NCI-H524 treated with DMSO at 0.1 percent for 48 hours (cell line): ENCODE measurements at places on chromosomes 3 and 15.

DNA sequence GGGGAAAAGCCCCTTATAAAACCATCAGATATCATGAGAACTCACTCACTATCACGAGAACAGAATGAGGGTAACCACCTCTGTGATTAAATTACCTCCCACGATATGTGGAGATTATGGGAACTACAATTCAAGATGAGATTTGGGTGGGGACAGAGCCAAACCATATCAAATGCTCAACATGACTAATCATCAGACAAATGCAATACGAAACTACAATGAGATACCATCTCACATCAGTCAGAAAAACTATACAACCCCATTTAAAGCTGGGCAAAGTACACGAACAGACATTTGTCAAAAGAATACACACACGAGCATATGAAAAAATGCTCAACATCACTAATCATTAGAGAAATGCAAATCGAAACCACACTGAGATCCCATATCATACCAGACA, 67.7 kb downstream of the SCAPER start:
- DNase-seq, result no peak

DNA sequence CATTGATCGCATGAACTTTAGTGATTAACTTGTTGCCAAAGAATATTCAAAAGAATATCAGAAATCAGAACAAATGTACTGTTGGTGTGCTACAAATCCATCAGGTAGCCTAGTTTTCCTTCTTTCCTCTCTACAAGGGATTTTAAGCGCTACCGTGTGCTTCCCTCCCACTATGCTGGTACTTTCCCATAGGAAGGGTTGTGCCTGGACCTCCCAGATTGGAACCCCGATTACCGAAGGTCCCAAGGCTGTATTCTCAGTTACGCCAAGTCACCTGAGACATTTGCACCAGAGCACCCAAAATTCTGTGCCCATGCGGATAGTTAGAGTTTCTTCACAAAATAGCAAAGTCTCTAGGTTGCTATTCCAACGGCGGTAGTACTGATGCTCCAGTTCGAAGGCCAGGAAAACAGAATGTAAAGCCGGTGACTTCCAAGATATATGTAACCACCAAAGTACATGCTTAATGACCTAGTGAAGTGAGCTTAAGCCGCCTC, 23.4 kb upstream of the GATM start:
- DNase-seq, result no peak

- DNase-seq, result no peak
These were observed 6.6 kb downstream of the STIMATE start for GRCh38 chr3:52890735-52891134.

GRCh38 chr15:88987934-88988671, 74.9 kb upstream of the MFGE8 start:
- no peak for DNase-seq

DNA sequence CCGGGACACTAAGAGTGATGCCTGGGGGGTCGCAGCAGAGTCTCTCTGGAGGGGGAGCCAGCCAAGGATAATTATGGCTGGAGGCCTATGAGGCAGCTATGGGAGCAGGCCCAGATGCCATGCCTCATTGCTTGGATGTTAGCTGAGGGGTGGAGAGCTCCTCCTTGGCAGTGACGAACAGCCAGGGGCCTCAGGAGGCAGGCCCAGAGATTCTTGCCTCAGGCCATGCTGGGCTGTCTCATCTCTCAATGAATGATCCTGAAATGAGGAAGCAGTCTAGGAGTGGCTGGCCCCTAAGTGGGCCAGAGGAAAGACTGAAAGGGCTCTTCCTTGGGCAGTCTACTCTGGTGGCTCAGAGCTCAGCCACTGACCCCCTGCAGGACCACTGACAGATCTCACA, 21.3 kb downstream of the KIF9 start:
- DNase-seq, result no peak

GRCh38 chr3:83873550-83873949, 1085.2 kb upstream of the CADM2 start:
- DNase-seq, result no peak

DNA sequence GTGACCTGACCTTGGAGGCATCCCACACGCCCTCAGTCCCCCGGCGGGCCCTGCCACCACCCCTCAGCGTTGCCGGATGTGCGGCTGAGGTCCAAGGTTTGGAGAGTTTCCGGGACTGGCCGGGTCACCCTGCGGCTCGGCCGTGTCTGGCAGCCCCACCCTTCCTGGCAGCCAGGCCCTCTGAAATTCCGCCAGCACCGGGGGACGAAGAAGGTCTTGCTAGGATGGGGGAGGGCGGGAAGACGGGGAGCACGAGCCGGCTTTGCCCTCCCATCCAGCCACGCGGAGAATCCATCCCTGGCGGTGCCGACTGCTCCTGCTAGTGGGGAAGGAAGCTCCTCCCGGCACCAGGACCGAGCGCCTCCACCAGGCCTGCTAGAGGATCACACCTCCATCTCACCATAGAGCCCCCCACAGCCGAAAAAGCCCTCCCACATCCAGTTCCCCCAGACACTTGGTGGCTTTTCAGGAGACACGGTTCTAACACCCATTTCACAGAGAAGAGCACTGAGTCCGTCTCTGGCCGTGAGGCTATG, 81.5 kb downstream of the CPN2 start:
- no peak for DNase-seq

GRCh38 chr3:40243056-40243455, 66.5 kb upstream of the EIF1B start:
- DNase-seq, result no peak

- no peak for DNase-seq
These were observed 142.9 kb upstream of the MRPL3 start for GRCh38 chr3:131645638-131646037.

- no peak for DNase-seq
These were observed 167.3 kb downstream of the ALCAM start for GRCh38 chr3:105533960-105534359.

GRCh38 chr15:70245932-70246622, 148.4 kb upstream of the TLE3 start:
- no peak for DNase-seq

GRCh38 chr3:43862992-43863805, 172.5 kb downstream of the ABHD5 start:
- DNase-seq, result no peak
